ENCODE measurements at places on chromosomes 3 and 15.

DNA sequence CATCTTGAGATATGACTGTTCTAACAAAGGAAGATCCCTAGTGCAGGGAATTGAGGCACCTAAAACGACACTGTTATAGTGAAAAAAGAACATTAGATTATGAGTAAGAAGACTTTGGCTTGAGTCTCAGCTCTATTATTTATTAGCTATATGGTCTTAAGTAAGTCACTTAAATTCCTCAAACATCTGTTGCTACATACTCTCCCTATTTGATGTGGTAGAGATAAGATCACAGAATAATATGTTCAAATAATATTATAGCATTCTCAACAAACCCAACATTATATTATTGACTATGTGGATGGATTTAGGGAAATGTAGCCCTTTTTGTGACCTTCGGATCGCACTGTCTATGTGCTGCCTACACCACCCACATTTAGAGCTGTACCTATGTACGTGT lies 136.9 kb downstream of the P2RY1 start:
- DNase-seq, result no peak

- DNase-seq, result no peak
These were observed 181.2 kb upstream of the NR2E3 start for GRCh38 chr15:71628988-71629770.

- peak; percentile 29 for DNase-seq
These were observed 608 bp downstream of the SCN5A start for GRCh38 chr3:38648659-38649499.

- no peak for DNase-seq
These were observed 32.0 kb downstream of the LSAMP start for GRCh38 chr3:116413319-116413718.

DNA sequence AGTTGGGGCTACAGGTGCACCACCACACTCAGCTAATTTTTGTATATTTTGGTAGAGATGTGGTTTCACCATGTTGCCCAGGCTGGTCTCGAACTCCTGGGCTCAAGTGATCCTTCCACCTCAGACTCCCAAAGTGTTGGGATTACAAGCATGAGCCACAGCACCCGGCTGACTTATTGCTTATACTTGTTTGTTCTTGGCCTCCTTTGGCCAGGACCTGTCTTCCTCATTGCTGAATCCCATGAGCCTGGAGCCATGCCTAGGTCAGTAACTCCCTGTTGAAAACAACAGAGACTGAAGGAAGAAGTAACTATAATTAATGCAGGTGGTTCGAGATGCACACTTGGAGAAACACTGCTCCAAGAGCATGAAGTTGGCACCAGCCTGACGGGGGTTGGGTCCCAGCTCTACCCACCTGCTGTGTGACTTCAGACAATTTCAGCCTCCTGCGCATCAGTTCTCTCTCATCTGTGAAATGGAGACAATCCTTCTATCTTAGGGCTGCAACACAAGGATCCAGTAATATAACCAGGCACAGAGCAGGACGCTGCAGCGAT lies 38.9 kb downstream of the CPN2 start:
- DNase-seq, result no peak

GRCh38 chr3:57041674-57042073 lies 18.8 kb upstream of the SPATA12 start:
- no peak for DNase-seq

- DNase-seq, result no peak
These were observed 11.5 kb downstream of the UBP1 start for GRCh38 chr3:33428734-33429133.
